ENCODE measurements at places on chromosomes 7 and 10.

- no peak for DNase-seq
Measured at GRCh38 chr10:126893206-126893605, 12.0 kb upstream of the DOCK1 start.

DNA sequence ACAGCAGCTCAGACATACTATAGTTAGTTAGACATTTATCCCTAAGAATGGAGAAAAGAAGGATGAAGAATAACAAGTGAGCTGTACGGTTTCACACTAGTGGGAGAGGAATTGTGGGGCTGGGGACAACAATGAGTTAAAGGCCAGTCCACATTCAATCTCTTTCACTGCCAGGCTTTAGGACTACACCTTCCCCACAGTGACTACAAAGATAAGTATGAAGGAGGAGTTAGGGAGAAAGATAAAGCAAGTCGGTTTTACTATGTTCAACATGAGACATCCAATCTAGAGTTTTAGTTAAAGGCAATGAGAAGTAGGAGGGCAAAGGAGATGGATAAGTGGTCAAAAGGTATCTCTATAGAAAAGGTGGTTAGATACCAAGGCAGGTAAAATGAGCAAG lies 16.3 kb downstream of the ARHGAP12 start:
- no peak for DNase-seq

DNA sequence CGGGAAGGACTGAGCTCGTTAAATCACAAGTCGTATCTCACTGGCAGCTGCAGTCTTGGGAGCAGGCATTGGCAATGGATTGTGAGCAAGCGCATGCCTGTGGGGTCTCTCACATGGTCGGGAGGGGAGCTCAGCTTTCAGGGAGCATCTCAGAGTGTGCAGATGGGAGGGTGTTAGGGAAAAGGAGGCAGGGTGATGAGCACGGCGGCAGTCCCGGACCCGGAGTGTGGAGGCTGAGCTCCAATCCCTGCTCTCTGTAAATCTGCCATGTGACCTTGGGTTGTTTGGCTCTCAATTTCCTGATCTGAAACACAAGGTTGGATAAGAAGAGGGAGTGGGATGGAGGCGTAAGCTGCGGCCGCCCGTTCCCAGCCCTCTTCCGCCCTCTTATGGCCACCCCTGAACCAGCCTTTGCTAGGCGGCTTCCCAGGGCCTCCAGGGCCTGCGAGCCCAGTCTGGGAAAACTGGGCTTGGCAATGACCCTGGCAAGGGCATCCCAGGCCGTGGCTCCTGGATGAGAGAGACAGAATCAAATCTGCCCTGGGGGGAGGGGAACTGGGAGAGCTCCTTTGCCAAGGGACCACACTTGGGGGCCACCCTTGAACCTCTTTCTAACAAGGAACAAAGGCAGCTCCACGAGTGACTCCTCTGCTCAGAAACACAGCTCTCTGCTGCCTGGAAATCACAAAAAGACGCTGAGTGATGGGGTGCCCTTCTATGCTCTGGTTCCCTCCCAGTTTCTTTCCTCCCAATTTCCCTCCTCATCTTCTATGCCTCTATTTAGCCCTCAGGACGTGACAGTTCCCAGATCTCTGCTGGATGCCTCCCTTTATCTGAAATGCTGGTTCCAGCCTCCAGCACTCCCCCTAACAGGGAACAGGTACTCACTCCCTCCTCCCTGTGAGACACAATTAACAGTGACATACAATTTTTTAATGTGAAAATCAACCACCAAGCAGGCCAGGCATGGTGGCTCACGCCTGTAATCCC lies 41.7 kb upstream of the LOXL4 start:
- no peak for DNase-seq

GRCh38 chr7:99201027-99201426 lies 6.9 kb downstream of the KPNA7 start:
- DNase-seq = no peak

- DNase-seq = no peak
Measured at GRCh38 chr10:124124123-124124768, 30.8 kb upstream of the CHST15 start.

- DNase-seq = no peak
Measured at GRCh38 chr7:158228131-158228530, 359.5 kb downstream of the PTPRN2 start.

DNA sequence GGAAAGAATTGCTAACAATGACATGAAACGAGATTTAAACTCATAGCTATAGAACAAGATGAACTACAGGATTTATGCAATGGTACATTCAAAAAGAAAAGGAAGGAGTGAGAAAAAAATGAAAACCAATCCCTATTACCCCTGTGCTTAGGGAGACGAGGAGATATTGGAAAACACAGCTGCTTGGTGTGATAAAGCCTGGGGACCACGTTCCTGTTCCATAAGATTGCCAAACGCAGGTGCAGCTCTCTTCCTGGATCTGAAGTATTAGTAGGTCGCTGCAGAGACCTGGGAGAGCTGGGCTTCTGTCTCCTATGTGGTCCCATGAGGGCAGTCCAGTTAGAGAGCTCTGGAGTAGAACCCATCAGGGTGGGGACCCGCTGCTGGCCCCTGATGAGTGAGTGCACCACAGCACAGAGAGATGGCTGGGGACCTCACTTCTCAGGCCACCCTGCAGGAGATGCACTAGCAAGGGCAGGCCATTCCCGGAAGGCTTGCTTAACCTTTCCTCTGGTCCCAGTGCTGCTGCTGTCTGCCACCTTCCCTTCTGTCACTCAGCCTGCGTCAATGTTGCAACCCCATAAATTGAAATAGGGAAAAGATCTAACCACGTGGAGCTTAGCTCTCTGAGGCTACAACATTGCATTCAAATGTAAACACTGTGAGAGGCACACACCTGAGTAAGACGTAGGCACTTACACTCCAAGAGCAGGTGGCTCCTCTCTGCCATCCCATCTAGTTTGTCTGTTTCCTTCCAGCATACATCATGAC lies 57.9 kb downstream of the MTPN start:
- no peak for DNase-seq

DNA sequence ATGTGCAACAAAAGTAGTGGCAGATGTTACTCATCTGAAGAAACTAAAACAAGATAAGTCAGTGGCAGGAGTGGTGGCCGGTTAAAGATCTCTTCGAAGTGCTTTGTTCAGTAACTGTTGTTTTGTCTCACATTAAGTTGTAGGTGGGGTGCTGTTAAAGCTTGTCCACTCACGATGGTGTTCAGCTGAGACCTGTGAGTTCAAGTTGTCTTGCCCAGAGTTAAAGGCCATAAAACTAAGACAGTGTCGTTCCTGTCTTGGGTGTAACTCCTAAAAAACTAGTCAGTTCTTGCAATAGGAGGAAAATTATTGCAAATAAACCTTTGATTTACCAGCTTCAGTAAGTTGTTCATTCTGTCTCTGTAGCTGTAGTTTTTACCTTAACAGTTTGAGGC lies 857 bp upstream of the FOXP2 start:
- DNase-seq = no peak

- DNase-seq = no peak
Measured at GRCh38 chr10:47453141-47454007, 30.5 kb downstream of the ANXA8 start.

- DNase-seq = no peak
Measured at GRCh38 chr7:154383045-154383444, 330.8 kb downstream of the DPP6 start.

DNA sequence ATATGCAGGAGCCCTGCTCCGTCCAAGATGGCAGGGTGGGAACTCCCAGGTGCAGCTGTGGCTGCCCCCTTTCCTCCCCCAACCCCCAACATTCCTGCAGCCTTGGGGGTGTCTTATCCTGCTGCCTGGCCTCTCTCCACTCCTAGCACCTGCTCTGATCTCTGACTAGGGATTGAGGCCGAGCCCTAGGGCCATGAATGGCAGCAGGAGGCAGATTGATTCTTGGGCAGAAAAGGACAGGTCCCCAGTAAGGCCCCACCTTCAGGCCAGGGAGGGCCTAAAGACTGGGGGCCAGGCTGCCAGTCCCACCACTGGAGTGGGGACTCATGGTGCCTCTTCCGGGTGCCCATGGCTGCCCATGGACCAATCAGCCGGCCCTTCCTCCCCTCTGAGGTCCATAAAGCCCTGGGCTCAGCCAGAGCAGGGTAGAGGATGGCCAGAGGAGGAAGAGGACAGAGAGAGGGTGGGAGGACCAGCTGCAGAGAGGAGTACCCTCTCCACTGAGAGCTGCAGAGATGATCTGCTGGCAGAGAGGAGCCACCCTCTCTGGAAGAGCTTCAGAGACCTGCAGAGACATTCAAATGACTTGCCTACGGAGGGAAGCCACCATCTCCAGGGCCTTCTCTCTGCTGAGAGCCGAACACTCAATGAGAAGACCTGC lies 8.3 kb upstream of the COA1 start:
- DNase-seq = no peak

GRCh38 chr7:74287303-74288033 lies 1.7 kb upstream of the CLIP2 start:
- no peak for DNase-seq

DNA sequence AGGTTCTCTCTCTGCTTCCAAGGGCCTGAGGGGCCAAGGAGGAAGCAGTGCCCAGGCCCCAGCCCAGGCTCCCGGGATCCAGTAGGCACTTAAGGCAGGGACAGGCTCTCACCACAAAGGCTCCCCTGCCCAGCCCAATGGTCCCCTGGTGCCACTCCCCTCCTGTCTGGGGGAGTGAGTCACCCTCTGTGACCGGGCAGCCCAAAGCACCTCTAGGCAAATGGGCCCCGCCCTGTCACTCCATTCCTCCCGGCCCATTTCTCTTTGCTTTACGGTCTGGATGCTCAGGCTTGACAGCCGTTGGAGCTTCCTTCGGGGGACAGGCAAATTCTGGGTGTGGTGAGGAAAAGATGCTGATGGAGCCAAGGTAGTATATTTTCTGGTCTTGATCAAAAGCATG lies at the start of gene CALHM3:
CALHM3 (minus strand) TSS at position 106 of the 400 bp plus-strand sequence. CDS start 208 bp downstream, outside the sequence.
- DNase-seq = no peak

GRCh38 chr7:134910214-134910890 lies 76.0 kb upstream of the AGBL3 start:
- no peak for DNase-seq

DNA sequence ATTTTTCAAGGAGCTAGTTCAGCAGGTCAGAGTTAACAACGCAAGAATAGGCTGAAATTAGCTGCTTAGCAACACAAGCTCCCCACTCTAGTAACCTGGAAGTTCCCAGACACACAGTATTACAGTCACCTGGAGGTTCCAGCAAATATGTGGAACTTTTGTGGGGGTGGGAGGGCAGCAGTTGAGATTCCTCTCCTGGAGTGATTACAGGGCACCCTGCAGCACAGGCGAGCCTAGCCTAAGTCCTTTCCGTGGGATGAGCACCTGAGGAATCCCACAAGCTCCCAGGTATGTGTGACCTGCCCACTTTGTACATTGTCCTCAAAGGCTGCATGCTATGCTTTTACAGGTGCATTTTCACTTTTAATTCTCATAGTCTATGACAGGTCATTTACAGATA lies 13.6 kb downstream of the TPK1 start:
- DNase-seq = no peak

DNA sequence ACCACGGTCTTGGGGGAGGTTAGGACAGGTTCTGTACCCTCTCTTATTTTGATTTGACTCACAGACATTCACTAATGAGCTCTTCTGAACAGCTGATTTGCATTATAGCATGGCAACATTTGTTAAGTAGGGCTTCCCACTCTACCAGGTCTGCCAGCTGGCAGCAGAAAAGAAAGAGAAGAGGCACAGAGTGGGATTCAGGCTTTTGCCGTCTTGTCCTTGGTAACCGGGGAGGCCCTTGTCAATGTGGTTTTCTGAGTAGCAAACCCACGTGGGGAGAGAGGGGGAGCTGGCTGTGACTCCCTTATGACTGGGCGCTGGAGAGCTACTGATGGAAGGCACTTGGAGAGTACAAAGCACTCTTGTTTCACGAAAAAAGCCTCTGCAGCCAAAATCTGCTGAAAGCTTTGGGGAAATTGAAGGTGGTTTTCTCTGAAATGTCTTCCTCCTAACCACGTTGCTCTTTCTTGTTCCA lies 355.3 kb upstream of the GALNT17 start:
- peak; percentile 36 for DNase-seq

DNA sequence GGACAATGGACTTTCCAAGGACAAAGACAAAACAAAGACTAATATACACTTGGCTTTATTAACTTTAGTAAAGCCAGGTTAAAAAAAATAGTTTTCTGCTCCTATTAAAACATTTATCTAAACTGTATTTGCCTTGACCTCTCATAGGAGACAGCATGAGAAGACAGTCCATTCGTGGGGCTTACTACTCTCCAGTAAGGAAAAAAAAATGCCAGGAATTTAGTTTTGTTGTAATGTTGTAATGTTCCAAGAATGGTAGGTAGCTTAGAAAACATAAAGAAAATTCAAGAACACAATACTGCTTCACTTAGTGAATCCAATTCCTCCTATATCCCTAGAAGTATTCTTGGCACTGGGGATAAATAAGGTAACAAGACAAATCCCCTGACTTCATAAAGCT lies 81.7 kb downstream of the KMT2C start:
- DNase-seq = no peak

DNA sequence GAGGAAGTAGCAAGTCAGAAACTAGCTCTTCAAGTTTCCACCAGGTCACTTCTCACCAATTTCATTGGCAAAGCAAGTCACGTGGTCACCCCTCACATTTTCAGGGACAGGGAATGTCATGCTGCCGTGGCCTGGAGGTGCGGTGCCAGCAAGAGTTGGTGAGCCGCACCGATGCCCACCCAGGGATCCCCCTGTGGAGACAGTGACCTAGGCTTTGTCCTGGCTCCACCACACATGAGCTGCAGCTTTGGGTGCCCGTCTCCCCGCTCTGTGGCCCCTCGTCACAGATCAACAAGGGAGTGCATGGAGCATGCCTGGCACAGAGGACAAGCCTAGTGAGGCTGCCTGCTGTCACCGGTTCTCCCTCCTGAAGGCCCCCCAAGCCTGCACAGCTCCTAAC lies 226.7 kb upstream of the PPP2R2D start:
- DNase-seq = no peak

DNA sequence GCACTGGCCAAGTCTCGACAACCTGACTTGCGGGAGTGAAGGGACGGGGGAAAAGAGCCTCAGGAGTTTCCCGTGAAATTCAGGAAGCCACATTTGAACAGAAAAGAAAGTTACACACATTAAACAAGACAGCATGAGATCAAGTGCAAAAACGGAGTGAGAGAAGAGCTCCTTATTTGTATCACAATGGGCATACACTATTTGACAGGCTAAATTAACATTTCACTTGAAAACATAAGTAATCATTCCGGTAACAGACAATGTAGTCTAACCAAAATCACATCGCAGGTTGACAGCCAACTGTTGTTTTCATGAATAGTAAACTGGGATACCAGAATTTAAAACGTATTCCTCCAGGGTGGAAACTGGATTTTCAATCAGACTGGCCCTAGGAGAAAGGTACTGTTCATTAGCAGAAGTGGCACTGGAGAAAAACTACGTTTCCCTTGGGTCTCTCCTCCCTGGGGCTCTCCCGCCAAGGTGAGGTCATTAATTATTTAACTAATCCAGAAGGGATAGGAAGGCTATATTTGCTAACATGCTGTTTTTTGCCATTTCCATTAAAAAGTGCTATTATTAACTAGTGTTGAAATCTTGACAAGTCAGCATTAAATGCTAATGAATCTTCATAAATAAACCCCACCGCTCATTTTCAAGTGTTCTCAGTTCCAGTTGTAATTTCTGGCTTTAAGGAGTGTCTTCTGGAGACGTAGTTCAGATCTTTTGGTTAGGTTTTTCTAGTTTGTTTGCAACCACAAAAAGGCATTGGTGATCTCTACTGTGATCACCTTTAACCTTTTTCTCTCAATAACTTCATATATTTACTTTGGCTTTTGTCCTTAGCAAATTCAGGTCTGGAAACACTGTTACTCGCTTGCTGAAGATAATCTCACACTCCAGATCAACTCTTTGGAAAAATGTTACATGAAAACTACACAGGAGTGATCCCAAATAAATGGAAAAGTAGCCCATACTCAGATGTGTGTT lies 25.1 kb downstream of the RHEB start:
- DNase-seq = no peak

All from activated naive CD4-positive, alpha-beta T cell treated with Interleukin-2 at 50 U/mL for 16 hours (primary cell).